ENCODE measurements at places on chromosomes 13 and 19. TPM values are rescaled to one million over a fixed set of nuclear protein-coding genes. Genes with fewer than 3 reads are reported as not detected.

- DNase-seq: no peak
- no peak overlapping the region for H3K27ac ChIP-seq
- H3K27me3 ChIP-seq: no peaks in the 10 kb centered on the region
- H3K36me3 ChIP-seq: no peaks in the 10 kb centered on the region
- H3K4me3 ChIP-seq: no peak overlapping the region
- no peaks in the 10 kb centered on the region for H3K4me1 ChIP-seq
Measured at GRCh38 chr13:74169676-74170075, 35.5 kb upstream of the KLF12 start.

DNA sequence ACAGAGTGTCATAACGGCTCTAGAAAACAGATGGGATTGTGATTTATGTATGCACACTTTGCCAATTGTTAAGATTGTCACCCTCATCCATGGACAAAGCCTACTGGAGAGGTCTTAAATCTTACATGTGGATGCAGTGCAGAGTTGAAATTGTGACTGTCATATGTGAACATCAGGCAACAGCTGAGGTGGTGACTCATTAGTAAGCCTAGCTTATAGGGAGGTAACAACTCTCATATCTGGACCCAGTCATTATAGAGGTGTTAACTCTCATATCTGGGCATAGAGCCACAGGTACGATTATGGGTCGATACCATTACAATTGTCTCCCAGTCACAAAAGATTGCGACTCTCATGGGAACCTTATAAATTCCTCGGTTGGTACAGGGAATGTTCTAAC is 29.8 kb upstream of the ZNF254 start:
- no peaks in the 10 kb centered on the region for H3K27me3 ChIP-seq
- H3K36me3 ChIP-seq: peaks cover 64% of the 10 kb centered on the region
- H3K27ac ChIP-seq: no peak overlapping the region
- DNase-seq: no peak

MPND gene
- 4.6 TPM for total RNA-seq

- H3K4me3 ChIP-seq: no peak overlapping the region
- peaks cover 4% of the 10 kb centered on the region for H3K36me3 ChIP-seq
- no peak for DNase-seq
- no peaks in the 10 kb centered on the region for H3K27me3 ChIP-seq
Measured at GRCh38 chr13:41224113-41225110, 30.0 kb upstream of the KBTBD7 start.

All from SJSA1 (cell line).